Stimulated activated naive CD4-positive, alpha-beta T cell (primary cell): ENCODE measurements at places on chromosomes 12 and 14.

DNA sequence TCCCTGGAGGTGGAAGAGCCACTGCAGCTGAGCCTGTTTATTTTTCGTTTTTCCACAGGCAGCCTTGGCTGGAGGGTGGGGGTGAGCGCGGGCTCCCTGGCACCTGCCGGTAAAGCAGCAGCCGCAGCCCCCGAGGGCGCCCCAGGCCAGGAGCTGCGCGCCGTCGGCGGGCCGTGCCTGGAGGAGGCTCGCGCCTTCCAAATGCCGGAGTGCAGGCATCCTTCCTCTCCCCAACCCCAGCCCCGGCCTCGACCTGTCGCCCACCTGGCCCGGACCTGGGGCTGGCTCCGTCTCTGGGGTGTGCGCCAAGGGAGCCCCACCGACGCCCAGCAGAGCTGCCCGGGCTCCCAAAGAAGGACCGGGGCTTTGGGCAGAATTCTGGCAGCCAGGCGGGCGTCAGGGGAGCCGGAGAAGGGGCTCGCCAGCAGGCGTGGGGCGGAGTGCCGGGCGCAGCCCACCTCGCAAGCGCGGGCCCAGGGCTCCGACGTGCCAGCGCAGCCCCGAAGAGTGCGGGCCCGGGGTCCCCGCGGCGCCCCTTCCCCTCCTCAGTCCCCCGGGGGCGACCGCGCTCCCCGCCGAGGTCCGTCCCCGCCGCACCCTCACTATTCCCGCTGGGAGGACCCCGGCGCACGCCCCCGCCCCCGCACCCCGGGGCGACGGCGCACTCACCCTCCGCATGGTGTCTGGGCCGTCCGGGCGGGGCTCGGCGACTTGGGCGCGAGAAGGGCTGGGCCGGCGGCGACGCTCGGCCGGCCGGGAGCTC, 130.3 kb downstream of the NDUFA12 start:
- DNase-seq, result no peak

- DNase-seq, result no peak
Measured at GRCh38 chr14:99892406-99892805, 99.2 kb downstream of the EML1 start.

- DNase-seq, result no peak
Measured at GRCh38 chr12:31317471-31318395, 8.2 kb downstream of the SINHCAF start.

GRCh38 chr14:22375321-22375930, 213.6 kb downstream of the DAD1 start:
- no peak for DNase-seq

GRCh38 chr14:39974036-39974435, 541.8 kb upstream of the FBXO33 start:
- no peak for DNase-seq

GRCh38 chr12:116599285-116600136, 40.3 kb downstream of the MAP1LC3B2 start:
- DNase-seq, result peak; percentile 45

DNA sequence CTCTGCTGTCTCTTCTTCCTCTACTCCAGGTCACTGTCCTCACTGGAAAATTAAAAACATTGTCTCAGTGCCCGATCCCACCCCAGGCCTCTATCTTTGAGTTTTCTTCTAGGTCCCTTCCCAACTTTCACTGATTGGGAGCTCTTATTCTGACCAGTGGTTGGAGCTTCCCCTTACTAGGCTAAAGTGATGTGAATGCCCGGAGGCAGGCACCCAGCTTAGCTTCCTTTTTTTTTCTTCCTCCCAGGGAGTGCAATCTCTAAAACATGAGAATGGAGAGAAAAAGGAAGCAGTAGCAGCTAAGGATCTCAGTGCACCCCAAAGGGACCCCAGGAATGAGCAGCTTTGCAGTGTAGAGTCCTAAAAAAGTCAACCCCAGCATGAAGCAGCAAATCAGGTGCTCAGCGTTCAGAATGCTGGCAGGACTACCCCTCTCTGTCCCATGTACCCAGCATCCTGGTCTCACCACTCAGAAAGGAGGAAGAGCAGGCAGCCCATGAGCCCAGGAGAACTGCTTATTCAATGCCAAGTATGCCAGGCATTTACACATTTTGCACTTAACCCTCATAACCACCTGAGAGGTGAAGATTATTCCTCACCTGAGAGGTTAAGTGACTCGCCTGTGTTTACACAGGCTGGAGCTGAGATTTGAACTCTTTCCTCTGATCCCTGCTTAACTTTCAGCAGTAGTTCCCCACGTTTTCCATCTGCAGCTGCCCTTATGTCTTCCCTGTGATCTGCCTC, 146.2 kb upstream of the PWP1 start:
- no peak for DNase-seq
